Panc1 (cell line): ENCODE measurements at places on chromosomes 3 and 15. TPM values are rescaled to one million over a fixed set of nuclear protein-coding genes. Genes with fewer than 3 reads are reported as not detected.

ANP32A gene
- total RNA-seq, result 226 TPM

- H3K27me3 ChIP-seq, result no peaks in the 10 kb centered on the region
- H3K27ac ChIP-seq, result no peak overlapping the region
- no peak for DNase-seq
- no peaks in the 10 kb centered on the region for H3K4me1 ChIP-seq
- H3K4me3 ChIP-seq, result no peak overlapping the region
These were observed 13.3 kb downstream of the RPSA start for GRCh38 chr3:39419742-39420315.

- H3K4me3 ChIP-seq, result no peak overlapping the region
- no peaks in the 10 kb centered on the region for H3K27me3 ChIP-seq
- no peak for DNase-seq
- no peaks in the 10 kb centered on the region for H3K4me1 ChIP-seq
- H3K27ac ChIP-seq, result no peak overlapping the region
- peaks cover 51% of the 10 kb centered on the region for H3K36me3 ChIP-seq
These were observed 10.6 kb downstream of the LSG1 start for GRCh38 chr3:194661374-194661773.

ARL14 gene
- 2.5 TPM for total RNA-seq

DNA sequence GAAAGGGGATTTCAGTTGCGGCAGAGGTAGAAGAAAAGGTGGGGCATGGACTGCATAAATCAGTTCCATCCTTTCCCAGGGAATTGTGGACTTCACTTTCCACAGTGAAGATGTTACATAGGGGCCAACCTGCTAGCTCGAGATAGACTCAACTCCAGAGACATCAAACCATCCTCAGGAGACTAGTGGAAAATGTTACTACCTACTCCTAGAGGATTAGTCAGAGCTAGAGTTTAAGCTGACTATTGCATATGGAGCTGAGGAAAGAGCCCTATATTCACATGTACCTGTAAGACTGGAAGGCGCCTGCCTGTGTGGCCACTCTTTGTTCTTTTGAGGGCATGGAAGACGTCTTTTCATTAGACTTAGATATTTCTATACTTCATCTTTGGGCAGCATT, 69.2 kb downstream of the KLHL25 start:
- no peak overlapping the region for H3K4me3 ChIP-seq
- H3K27ac ChIP-seq, result no peak overlapping the region
- no peaks in the 10 kb centered on the region for H3K27me3 ChIP-seq
- DNase-seq, result no peak
- H3K4me1 ChIP-seq, result no peaks in the 10 kb centered on the region

DNA sequence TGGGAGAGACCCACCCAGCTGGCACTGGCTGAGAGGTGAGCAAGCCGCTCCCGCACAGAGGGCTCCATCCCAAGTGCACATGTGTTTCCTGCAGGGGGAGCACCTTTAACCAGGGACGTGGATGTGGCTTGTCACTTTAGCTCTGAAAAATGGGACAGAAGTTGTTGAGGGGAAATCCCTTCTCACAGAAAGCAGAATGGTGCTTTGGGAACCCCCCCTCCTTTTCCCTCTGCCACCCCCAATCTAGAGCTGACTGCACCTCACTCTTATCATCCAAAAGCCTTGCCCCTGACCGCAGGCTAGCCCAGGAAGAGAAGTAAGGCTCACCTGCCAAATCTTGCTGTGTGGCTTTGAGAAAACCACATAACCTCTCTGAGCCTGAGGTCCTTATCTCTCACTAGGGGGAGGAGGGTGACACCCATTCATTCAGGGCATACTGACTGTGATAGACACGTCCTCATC, 77.9 kb downstream of the RPN1 start:
- no peak overlapping the region for H3K4me3 ChIP-seq
- no peaks in the 10 kb centered on the region for H3K27me3 ChIP-seq
- H3K27ac ChIP-seq, result no peak overlapping the region
- no peaks in the 10 kb centered on the region for H3K36me3 ChIP-seq
- DNase-seq, result no peak
- H3K4me1 ChIP-seq, result no peaks in the 10 kb centered on the region

- no peak for DNase-seq
- H3K27me3 ChIP-seq, result no peaks in the 10 kb centered on the region
- H3K36me3 ChIP-seq, result no peaks in the 10 kb centered on the region
- H3K4me1 ChIP-seq, result no peaks in the 10 kb centered on the region
- H3K27ac ChIP-seq, result no peak overlapping the region
These were observed 63.8 kb downstream of the LMCD1 start for GRCh38 chr3:8565376-8565775.

DNA sequence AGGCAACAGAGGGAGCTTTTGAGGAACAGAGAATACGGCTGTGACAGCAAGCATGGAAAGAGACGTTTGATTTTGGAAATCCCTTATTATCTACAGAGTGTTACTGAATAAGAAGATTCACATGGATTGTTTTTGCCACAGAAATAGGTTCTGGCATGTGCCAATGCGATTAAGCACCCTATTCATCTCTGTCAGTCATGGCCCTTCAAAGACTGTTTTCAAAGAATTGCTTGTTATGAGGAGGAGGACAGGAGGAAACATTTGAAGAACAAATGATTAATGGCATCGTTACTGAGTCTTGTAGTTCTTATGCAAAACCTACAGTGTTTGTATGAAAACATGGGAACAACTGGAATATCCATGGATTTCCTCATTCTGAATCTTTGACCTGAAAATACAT, 86.2 kb downstream of the EPHA6 start:
- no peak overlapping the region for H3K4me3 ChIP-seq
- H3K36me3 ChIP-seq, result no peaks in the 10 kb centered on the region
- no peaks in the 10 kb centered on the region for H3K4me1 ChIP-seq
- no peaks in the 10 kb centered on the region for H3K27me3 ChIP-seq
- DNase-seq, result no peak
- no peak overlapping the region for H3K27ac ChIP-seq

DNA sequence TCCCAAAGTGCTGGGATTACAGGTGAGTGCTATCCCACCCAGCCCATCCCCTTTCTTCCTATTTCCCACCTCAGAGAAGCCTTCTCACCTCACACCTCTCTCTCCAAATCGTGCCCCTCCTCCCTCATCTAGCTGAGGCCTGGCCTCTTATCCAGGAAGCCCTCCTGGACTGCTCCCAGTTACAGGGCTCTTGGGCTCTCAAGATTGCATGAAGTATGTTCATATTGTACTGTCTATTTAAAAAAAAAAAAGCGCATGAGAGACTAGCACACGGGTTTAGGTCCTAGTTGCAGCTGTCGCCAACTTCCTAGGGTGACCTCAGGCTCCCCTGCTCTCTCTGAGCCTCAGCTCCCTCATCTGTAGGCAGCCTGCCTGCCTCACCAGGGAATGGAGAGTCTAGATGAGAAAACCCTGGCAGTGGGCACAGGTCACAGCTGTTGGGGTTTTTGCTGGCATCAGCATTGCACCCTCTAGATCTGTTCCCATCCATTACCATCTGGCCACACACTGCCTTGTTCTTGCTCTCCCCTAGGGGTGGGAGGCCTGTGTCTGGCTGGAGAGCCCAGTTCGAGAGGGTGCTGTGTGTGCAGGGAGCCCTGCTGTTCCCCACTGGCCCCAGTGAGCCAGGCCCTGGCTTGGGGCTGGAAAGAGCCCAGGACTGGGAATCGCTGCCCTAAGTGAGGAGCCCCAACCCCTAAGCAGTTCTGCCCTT, 24.2 kb upstream of the C15orf39 start:
- H3K4me1 ChIP-seq, result peaks cover 33% of the 10 kb centered on the region
- no peak overlapping the region for H3K4me3 ChIP-seq
- H3K36me3 ChIP-seq, result no peaks in the 10 kb centered on the region
- no peaks in the 10 kb centered on the region for H3K27me3 ChIP-seq
